WTC11 (cell line): ENCODE measurements at places on chromosomes 4 and X.

DNA sequence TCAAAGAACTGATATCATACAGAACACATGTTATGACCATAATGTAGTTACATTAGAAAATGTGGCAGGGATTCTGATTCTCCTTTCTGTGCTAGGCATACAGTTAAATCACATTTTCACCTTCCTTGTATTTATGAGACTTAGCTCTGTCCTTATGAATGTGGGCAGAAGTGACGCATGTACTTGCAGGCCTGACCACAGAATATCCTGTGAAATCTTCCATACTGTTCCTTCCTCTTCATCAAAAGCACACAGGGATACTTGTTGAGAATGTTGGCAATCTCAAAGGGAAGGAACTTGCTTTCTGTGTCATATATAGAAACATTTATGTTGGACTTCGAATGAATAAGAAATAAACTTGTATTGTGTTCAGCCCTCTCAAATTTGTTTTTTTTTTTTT, 17.2 kb upstream of the MYOZ2 start:
- DNase-seq, result no peak

GRCh38 chr4:186628058-186628711, 72.8 kb upstream of the MTNR1A start:
- DNase-seq, result no peak

DNA sequence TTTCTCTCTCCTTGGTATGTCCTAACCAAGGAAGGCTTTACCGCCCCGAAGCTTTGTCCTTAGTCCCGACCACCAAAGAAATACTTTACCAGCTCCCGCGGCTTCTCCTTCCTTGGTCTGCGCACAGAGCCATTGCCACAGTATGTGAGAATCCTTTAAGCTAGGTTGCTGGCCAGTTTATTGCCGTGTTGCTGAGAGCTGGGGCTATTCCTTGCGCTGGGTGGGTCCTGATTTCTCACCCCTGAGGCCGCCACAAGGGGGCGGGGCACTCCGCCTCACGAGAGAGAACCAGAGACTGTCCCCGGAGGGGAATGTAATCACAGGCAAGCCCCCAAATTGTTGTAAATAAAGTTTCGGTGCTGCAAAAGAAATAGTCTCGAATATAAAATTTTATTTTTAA, 331.0 kb upstream of the PCDH10 start:
- peak; percentile 78 for DNase-seq

DNA sequence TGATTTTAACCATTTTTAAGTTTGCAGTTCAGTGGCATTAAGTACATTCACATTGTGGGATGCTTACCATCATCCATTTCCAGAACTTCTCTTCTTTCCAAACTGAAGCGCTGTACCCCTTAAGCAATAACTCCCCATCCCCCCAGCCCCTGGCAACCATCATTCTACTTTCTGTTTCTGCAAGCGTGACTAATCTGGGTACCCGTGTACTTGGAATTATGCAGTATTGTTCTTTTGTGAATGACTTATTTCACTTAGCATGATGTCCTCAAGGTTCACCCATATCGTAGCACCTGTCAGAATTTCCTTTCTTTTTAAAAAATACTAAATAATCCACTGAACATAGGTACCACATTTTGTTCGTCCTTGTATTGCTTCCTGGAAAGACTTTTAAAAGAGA, 32.9 kb downstream of the USP9X start:
- no peak for DNase-seq

DNA sequence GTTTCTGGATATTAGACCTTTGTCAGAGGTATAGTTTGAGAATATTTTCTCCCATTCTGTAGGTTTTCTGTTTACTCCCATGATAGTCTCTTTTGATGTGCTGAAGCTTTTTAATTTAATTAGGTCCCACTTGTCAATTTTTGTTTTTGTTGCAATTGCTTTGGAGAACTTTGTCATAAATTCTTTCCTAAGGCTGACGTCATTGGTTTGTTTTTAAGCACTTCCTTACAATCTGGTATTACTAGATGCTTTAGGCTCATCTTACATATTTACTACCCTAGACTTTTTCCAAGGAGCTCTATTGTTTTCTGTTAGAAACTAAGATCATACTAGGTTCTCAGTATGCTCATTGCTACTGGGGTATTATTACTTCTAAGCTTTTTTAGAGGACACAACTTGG, 806.3 kb downstream of the PDHA2 start:
- no peak for DNase-seq

DNA sequence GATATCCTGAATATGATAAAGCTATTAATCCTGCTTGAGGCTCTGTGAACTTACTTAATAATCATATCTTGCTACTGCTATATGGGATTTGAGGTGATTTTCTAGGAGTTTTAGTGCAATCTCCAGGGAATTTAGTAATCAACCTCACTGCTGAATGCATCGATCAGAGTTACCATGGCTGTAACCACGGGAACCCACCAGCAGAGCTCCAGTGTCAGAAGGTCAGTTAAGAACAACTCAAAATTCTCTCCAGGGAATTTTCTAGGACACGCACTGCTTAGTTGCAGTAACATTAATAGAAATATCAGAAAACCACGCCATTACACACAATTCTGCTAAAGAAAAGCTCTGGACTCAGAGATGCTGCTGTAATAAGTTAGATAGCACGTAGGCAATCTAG, 1477.2 kb upstream of the TENM3 start:
- DNase-seq, result no peak

- peak; percentile 56 for DNase-seq
Observed at GRCh38 chrX:107429090-107429489, 20.4 kb upstream of the FRMPD3 start.

DNA sequence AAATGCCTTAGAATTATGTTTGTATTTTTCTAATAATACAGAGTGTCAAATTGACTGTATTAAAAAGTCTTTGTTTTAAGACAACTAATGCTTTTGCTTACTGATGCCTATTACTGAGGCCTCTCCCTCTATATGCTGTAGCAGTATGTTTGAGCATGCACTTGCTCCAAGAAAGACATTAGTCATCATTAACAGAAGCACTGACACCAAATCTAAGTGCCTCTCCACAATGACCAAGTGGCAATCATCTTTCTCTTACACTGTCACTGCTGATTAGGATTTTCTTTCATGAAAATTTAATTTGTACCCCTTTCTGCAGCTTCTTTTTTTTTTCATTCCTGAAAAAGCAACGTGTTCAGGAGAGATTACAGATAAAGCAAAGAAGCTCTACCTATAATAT, 11.1 kb upstream of the MAB21L2 start:
- DNase-seq, result no peak

DNA sequence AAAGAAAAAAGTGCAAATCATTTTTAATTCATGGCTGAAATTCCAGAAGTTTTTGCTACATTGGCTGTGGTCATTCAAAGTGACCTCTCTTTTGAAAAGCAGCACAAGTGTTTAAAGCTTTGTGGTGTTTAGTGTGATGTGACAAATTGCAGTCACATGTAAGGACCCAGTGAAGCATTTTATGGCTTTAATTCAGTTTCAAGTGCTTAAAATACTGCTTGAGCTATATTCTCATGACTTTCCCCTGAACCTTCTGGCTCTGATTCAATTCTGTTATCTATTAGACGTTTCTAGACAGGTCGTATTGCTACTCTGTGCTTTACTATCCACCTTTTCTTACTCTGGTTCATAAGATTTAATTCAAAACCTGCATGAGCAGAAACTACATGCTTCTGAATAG, 105.8 kb downstream of the FAT4 start:
- DNase-seq, result no peak

GRCh38 chr4:79330720-79331119, 4.9 kb upstream of the NAA11 start:
- DNase-seq, result no peak

GRCh38 chr4:24476282-24476681, 108.1 kb downstream of the DHX15 start:
- DNase-seq, result no peak

DNA sequence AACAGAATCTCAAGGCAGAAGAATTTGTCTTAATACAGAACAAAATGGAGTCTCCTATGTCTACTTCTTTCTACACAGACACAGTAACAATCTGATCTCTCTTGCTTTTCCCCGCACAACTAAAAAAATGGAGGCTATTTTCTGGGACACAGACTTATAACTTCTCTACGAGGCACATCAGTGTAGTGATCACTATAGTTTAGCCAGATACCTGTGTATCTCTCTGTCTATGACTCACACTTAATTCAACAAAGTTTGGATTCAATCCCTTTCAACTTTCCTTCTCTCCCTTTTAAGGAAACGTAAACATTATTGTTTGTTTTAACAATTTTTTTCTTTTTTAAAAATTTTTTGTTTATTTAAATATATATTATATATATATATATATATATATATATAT, 29.4 kb downstream of the APELA start:
- DNase-seq, result no peak
